AG04450 (cell line): ENCODE measurements at places on chromosomes 1 and 21.

- DNase-seq: no peak
Observed at GRCh38 chr1:155106862-155107261, 20.8 kb upstream of the EFNA1 start.

DNA sequence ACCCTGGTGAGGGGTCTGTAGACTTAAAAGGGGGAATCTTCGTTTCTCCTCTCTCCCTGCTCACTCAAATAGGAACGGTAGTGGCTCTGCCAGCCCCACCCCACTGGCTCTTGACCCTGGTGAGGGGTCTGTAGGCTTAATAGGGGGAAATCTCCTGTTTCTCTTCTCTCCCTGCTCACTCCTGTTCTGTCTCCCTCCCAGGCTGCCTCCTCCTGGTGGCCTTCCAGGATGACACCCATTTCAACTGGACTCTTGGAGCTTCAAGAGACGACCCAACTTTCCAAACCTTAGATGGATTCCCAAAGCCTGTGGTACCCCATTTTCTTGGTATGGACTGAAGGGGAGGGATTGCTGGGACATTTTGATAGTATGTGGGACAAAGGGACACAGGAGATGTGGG is 1.4 kb upstream of the EPHB2 start:
- no peak for DNase-seq

- DNase-seq: no peak
Observed at GRCh38 chr1:156773607-156774006, 6.3 kb downstream of the PRCC start.

DNA sequence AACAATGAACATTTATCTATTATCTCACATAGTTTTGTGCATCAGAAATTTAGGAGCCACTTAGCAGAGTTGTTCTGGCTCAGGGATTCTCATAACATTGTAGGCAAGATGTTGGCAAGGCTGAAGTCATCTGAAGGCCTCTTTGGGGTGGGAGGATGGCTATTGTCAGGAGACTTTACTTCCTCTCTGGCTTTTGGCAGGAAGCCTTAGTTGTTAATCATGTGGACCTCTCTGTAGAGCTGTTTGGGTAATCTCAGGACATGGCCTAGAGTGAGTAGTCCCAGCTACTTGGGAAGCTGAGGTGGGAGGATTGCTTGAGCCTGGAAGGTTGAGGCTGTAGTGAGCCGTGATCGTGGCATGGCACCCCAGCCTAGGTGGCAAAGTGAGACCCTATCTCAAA is 40.2 kb downstream of the RASAL2 start:
- peak; percentile 13 for DNase-seq

GRCh38 chr1:168420177-168420576 is 123.6 kb downstream of the XCL2 start:
- DNase-seq: no peak

GRCh38 chr1:59520194-59520593 is 223.3 kb downstream of the FGGY start:
- no peak for DNase-seq

GRCh38 chr1:35572296-35572695 is 818 bp upstream of the TFAP2E start:
- DNase-seq: no peak

DNA sequence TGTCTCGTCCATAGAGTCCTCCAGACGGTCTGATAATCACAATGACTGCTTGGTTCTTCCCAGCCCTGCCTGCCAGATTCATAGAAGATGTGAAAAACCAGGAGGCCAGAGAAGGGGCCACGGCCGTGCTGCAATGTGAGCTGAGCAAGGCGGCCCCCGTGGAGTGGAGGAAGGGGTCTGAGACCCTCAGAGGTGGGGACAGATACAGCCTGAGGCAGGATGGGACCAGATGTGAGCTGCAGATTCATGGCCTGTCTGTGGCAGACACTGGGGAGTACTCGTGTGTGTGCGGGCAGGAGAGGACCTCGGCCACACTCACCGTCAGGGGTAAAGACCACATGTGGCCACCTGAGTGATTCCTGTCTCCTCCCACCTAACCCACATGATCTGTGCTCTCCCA is 86.9 kb downstream of the OBSCN start:
- no peak for DNase-seq

- DNase-seq: no peak
Observed at GRCh38 chr1:67189953-67190352, 23.7 kb downstream of the IL23R start.

- no peak for DNase-seq
Observed at GRCh38 chr1:175530622-175531375, 212.6 kb downstream of the TNR start.

DNA sequence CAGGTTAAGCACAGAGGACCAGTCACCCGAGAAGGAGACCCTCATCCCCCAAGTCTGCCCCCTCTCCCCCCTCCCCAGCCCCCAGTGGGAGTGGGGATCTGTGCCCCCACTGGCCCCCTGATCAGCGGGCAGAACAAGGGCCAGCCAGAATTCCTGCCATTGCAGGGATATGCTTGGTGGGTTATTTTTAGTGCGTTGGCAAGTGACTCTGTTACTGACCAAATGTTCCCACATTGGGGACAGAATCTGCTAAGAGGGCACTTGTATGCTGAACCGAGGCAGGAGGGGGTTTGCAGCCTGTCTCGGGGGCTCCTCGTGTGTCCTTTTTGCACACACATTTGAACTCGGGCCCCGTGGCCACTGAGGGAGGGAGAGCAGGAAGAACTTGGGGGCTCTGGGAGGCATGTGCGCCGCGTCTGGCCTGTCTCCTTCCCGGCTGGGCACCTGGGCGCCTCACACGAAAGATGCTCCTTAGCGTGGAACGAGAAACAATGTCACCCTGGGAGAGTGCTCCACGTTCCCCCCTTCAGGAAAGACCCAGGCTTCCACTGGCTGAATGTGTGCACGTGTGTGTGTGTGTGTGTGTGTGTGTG is 66.4 kb upstream of the CASZ1 start:
- DNase-seq: no peak

- no peak for DNase-seq
Observed at GRCh38 chr1:70587872-70588366, 176.9 kb downstream of the CTH start.

DNA sequence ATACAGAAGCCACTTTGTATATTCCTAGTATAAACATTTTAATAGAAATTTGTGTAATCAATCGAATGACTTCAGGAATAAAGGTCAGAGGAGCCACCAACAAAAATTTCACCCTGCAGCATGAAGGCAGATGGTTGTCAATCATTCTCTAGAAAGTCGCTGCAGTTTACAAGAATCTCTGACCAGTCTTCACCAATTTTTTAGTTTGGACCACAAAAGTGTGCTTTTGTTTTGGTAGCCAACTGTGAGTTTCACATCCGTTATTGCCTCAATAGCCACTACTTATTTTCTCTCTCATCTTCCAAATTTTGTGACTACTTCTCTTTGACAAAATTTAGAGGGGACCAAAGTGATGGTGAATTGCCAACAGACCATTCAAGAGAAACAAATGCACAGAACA is 1155.6 kb downstream of the AMY1C start:
- no peak for DNase-seq
